ENCODE measurements at places on chromosomes 1 and 21.
A peak's percentile ranks its signal among the peaks of the same experiment; 100 is the strongest.

GRCh38 chr1:157004806-157005205, 40.7 kb downstream of the ARHGEF11 start:
- DNase-seq, result no peak

- DNase-seq, result peak; percentile 51
These were observed 6.4 kb downstream of the TGFB2 start for GRCh38 chr1:218351391-218352074.

GRCh38 chr1:178241057-178241456, 147.2 kb downstream of the RASAL2 start:
- DNase-seq, result no peak

- DNase-seq, result no peak
These were observed 29.9 kb downstream of the NAV1 start for GRCh38 chr1:201568859-201569294.

GRCh38 chr1:99497690-99498089, 148.2 kb upstream of the PALMD start:
- no peak for DNase-seq

DNA sequence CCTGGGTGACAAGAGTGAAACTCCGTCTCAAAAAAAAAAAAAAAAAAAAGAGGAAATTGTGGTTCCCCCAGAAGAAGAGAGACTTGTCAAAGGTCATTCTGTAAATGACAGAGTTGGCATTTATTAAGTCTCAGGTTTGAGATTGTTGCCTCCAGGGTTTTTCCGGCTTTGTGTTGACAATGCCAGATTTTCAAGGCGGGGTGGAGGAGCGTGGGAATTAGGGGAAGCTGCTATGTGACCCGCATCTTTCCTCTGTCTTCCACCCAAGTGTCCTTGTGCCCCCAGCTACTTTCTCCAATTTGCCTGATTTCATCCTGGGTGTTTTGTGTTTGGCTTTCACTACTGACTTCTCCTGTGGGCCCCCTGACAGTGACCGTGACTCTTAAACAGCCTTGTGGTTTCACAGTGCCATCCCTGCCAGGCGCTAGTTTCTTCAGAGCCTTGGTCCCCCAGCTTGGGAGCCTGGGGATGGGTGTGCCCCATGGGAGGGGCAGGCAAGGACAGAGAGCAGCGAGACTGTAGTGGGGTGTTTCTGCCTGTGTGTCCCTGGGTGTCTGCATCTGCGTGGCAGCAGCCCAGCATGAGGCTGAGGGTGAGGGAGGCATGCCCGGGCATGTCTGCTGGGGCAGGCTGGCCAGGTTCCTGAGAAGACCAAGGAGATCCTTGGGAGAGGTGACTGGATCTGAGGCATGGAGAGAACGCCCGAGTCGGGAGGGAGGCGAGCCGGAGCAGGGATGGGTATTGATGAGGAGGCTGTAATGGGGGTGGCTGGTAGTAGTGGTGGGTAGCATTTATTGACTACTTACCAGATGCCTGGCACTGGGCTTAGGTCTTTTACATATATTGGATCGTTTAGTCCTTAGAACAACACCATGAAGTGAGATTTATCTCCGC, 46.3 kb downstream of the IER5 start:
- peak; percentile 64 for DNase-seq

DNA sequence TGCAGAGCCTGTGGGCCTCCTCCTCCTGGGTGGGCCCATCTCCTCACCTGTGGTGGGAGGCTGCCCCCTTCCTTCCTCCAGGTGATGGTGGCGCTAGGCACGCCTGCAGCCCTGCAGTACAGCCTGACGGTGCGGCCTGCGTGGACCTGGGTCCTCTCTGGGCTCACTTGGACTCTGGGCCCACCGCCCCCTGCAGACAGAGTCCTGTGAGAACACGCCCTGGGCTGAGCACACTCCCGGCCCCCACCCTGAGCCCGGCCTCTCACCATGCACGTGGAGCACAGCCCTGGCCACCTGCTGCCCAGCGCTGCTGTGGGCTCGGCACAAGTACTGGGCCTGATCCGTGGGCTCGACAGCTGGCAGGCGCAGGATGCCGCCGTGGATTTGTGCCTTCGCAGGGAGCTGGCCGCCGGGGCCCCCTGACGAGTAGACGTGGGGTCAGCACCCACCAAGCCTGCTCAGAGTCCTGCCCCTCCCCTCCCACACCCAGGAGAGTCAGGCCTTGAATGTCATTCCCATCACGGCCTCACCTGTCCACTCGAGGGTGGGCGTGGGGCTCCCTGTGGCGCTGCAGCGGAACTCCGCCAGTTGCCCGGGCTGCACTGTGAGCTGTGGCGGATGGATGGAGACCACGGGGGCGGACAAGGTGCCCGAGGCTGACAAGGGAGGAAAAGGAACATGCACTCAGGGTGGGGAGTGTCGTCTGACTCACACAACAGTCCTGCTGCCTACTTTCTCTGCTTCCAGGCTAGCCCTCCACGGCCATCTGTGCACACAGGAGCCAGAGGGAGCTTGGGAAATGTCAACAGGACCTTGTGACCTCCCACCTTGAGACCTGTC, 43.4 kb downstream of the LDLRAD2 start:
- DNase-seq, result no peak

Measured in activated CD4-positive, alpha-beta T cell treated with anti-CD3 and anti-CD28 coated beads for 36 hours (primary cell).